ENCODE measurements at places on chromosomes 1 and 21.

GRCh38 chr1:59135761-59136255 lies 161.1 kb upstream of the FGGY start:
- no peak for DNase-seq

GRCh38 chr1:206710460-206710823 lies 25.7 kb downstream of the MAPKAPK2 start:
- no peak for DNase-seq

GRCh38 chr1:78839704-78840277 lies 166.7 kb downstream of the ADGRL4 start:
- DNase-seq: peak; percentile 85

GRCh38 chr1:206794294-206794908 lies 22.1 kb upstream of the IL10 start:
- DNase-seq: no peak

DNA sequence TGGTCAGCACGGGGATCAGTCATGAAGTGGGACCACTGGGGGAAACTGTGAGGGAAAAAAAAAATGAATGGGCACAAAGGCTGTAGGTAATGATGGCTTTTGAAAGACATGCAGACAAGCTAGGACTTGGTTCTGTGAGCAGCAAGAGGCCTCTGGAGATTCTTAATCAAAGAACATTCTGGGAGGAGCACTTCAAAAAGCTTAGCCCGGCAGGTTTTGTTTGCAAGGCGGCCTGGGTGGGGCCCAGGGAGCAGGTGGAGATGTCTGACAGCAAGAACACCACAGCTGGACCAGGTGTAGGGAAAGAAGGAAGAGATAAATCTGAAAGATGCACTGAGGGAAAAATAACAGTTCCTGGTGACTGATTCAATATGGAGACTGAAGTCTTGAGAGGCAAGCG lies 6.0 kb downstream of the TEX35 start:
- no peak for DNase-seq

GRCh38 chr1:35268282-35269200 lies at the start of gene ZMYM4:
Gene ZMYM4 (plus strand): TSS chr1:35268709. CDS start chr1:35269047, 338 bp downstream.
- DNase-seq: peak; percentile 95

DNA sequence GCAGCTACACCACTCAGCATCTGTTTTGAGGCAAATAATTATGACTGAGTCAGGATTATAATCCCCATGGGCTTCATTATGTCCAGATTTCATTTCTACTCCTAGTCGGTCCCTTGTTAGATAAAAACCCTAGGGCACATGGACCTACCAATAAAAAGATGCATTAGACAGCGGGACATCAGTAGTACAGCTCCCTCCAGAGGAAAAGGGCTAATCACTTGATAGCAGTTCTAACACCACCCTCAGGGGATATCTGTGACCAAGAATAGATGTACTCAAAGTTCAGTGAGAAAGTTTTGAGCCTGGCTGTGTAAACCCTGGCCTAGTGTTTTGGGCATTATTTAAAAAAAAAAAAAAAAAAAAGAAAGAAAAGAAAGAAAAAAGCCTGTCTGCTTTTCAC lies 10.0 kb downstream of the GJA8 start:
- DNase-seq: no peak

GRCh38 chr1:48005253-48006117 lies 8.3 kb upstream of the TRABD2B start:
- DNase-seq: no peak

GRCh38 chr1:224751624-224752311 lies 135.7 kb downstream of the CNIH3 start:
- no peak for DNase-seq

- no peak for DNase-seq
Observed at GRCh38 chr1:164576291-164577271, 17.6 kb downstream of the PBX1 start.

DNA sequence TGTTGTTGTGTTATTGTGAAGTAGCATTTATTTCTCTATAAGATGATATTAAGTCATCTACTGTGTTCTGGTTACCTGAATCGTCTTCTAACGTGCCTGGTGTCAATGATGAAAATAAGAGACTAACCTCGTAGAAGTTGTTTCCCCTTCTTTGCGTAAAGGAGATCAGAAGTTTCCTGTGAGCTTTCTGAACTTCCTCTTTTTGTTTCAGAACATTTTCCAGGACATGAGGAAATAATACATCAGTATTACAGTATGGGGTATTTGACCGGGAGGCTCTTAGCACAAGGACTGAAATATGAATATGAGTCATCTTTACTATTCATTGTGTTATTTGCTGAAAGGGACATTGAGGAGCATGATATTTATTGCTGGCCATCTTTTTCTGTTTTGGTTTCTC lies 1.3 kb downstream of the ST6GALNAC3 start:
- DNase-seq: peak; percentile 22

- DNase-seq: no peak
Observed at GRCh38 chr1:77089756-77090155, 129.5 kb downstream of the PIGK start.

- DNase-seq: peak; percentile 69
Observed at GRCh38 chr1:3483801-3484444, 29.5 kb downstream of the ARHGEF16 start.

GRCh38 chr1:231279683-231280082 lies 38.7 kb downstream of the GNPAT start:
- no peak for DNase-seq

GRCh38 chr1:44826375-44827196 lies 16.5 kb downstream of the PTCH2 start:
- no peak for DNase-seq

DNA sequence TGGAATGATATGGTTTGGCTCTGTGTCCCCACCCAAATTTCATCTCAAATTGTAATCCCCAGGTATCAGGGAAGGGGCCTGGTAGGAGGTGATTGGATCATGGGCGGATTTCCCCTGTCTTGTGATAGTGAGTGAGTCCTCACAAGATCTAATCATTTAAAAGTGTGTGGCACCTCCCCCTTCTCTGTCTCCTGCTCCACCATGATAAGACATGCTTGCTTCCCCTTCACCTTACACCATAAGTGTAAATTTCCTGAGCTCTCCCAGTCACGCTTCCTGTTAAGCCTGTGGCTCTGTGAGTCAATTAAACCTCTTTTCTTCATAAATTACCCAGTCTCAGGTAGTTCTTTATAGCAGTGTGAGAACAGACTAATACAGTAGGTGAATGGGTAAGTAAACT lies 109.3 kb downstream of the DMRTB1 start:
- DNase-seq: no peak

- peak; percentile 31 for DNase-seq
Observed at GRCh38 chr1:225897595-225898514, 8.9 kb upstream of the LEFTY1 start.

DNA sequence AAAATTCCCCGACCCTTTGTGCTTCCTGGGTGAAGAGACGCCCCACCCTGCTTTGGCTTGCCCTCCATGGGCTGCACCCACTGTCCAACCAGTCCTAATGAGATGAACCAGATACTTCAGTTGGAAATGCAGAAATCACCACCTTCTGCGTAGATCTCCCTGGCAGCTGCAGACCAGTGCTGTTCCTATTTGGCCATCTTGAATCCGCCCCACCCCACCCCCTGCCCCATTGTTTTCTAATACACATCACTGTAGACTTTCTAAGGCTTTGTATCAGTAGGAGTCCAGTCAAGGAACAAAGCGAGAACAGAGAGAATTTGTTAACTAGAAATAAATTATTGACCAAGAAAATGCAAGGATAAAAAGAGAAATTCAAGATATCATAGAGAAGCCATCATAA lies 178.2 kb downstream of the KCNK2 start:
- DNase-seq: no peak

DNA sequence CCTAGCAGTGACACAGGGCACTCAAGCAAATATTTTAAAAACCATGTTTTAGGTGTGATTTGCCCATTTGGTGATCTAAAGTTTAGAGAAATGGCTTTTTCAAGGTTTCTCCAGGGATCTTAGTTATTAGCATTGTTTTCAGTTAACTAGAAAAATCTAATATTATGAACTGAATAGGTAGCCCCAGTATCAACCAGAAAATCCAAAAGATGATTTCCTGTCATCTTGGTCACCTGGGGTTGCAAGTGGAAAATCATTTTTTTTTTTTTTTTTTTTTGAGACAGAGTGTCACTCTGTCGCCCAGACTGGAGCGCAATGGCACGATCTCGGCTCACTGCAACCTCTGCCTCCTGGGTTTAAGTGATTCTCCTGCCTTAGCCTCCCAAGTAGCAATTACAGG lies 106.6 kb upstream of the FMN2 start:
- no peak for DNase-seq

DNA sequence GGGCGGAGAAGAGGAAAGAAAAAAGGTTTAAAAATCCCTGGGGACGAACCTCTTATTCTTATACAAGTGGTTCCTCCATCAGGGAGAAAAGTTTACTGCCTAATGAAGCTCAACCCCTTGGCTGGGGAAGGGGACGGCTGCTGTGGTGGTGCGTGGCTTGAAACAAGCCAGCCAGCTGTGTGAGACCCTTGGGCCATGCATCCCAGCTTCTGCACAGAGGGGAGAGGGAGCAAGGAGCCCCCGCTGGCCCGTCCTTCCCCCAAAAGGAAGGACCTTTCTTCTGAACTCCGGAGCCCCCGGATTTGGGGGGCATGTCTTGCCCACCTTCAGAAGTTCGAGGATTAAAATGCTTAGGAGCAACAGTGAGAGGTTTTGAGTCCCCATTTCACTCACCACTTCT lies 67.3 kb downstream of the STUM start:
- no peak for DNase-seq

- peak; percentile 37 for DNase-seq
Observed at GRCh38 chr1:214694769-214695168, 91.8 kb downstream of the CENPF start.

DNA sequence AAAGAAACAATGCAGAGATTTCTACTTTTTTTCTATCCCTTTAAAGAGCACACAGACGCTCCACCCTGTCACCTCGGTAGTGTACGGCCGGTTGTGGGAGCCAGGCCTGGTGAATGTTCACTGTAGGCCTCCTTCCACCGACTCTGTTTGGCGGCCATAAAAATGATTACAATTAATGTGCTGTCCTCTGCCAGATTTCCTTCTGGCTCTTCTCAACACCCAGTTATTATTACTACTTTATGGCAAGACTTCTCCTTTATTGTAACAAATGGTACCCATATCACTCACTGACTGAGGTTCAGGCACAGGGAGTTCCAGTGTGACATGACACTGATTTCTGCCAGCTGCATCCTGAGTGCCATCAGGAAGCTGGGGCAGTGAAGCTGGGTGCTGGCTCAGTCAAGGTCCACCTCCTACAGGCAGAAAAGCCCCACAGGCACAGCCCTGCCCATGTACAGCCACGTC lies 37.4 kb downstream of the GPR161 start:
- no peak for DNase-seq

GRCh38 chr1:215794156-215794555 lies 227.1 kb downstream of the KCTD3 start:
- DNase-seq: no peak

DNA sequence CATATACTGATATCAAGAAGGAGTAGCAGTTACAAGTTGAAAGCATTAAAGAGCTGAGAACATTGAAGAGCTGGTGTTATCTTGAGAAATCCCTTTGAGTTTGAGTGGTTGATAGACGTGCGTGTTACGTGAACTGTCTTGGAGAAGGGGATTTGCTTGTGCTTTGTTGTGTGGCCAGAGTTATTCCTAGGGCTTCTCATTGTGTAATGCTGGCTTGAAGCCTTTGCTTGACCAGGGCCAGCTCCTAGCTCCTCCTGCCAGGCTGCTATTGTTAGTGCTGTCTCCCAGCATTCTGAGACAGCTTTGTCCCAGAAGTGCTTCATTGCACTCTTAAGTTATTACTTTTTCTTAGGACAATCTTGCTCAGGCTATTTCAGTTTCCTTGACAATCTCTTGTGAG lies 116.2 kb upstream of the KCNK2 start:
- DNase-seq: no peak

DNA sequence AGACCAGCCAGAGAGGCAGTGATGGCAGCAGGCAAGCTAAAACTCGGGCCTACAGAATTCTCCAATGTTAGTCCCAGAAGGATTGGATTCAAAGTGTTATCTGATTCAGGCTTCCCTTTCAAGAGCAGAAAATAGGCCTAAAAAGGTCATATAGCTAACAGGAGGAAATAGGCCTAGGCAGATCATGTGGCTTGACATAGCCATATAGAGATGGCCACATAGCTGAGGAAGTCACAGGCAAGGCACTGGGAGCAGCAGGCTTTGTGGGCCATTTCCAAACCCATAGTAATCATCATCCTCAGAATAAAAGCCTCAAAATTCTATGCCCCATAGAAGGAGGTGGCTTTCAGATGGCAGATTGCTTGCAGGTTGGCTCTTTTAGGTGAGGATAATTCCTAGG lies 29.0 kb upstream of the LMO4 start:
- no peak for DNase-seq

Measured in PC-3 (cell line).